ENCODE measurements at places on chromosomes 6 and 20.

- DNase-seq: no peak
These were observed 133.4 kb downstream of the LAMP5 start for GRCh38 chr20:9647741-9648140.

DNA sequence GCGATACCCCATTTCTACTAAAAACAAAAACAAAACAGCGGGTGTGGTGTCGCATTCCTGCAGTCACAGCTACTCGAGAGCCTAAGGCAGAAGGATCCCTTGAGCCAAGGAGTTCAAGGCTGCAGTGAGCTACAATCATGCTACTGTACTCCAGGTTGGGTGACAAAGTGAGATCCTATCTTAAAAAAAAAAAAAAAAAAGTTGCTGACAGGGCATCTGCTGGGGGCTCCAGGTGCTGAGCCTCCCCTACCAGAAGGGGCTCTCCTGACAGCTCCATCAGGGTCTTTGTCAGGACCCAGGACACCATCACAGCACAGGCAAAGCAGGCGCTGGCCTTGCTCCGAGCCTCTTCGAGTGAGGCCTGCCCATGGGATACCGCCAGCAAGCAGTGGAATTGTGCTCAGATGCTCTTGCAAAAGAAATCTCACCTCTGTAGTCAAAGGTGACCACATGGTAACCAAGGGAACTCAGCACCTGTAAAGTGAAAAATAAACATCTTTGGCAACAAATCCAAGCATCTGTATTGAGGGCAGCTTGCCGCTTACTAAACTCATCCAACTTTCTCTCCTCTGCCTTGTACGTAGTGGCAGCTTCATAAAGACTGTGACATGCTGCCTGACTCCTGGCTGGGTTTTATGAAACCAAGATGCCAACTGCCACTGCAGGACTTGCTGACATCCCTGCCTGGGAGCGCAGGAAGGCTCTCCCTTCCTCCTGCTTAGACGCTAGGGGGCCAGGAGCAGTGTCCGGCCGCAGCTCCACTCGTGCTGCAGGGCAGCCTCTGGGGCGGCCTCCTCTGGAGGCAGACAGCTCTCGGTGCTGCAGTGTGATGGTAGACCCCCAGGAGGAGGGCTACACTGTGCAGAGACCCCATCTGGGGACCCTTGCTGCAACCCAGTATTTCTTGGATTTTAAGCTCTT, 66.9 kb downstream of the PYGB start:
- no peak for DNase-seq

DNA sequence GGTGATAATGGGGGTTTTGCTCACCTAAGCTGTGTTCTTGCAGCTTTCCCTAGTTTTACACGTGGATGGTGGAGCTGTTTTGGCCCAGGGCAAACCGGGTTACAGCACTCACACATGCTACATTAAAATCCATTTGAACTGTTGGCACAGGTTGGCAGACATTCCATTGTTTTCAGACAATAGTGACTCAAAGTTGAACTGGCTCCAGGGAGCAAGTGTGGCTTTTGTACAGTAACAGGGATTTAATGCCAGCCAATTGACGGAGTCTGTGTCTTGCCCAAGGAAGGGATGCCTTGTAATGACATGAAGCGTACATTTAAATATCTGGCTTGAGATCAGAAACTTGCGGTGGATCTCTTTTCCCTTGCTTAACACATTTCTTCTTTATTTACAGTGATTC, 183.1 kb downstream of the DTNBP1 start:
- DNase-seq: no peak

- DNase-seq: peak; percentile 67
These were observed 919.0 kb downstream of the KIF16B start for GRCh38 chr20:15654208-15654649.

- no peak for DNase-seq
These were observed 321.8 kb downstream of the HACE1 start for GRCh38 chr6:104537872-104538271.

GRCh38 chr6:112235956-112236355, 18.4 kb downstream of the LAMA4 start:
- no peak for DNase-seq

GRCh38 chr6:166800137-166800536, 156.2 kb downstream of the RNASET2 start:
- DNase-seq: no peak

GRCh38 chr6:34585512-34586061, 29.5 kb upstream of the SPDEF start:
- DNase-seq: no peak

DNA sequence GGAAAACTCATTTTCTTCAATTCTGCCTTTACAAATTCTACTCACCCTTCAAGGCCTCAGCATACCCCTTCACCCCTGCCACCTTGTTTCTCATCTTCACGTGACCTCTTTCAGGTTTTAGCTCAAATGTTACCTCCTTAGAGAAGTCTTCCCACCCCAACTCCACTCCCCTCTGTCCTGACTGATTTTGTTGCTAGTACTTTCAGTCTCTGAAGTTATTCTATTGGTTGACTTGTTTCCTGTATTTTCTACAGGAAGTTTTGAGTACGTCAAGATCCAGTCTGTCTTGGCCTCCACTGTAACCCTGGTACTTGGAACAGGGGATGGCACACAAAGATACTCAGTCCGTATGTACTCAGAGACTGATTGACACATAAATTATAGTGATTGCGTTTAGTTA, 296.1 kb downstream of the DHX35 start:
- DNase-seq: no peak

DNA sequence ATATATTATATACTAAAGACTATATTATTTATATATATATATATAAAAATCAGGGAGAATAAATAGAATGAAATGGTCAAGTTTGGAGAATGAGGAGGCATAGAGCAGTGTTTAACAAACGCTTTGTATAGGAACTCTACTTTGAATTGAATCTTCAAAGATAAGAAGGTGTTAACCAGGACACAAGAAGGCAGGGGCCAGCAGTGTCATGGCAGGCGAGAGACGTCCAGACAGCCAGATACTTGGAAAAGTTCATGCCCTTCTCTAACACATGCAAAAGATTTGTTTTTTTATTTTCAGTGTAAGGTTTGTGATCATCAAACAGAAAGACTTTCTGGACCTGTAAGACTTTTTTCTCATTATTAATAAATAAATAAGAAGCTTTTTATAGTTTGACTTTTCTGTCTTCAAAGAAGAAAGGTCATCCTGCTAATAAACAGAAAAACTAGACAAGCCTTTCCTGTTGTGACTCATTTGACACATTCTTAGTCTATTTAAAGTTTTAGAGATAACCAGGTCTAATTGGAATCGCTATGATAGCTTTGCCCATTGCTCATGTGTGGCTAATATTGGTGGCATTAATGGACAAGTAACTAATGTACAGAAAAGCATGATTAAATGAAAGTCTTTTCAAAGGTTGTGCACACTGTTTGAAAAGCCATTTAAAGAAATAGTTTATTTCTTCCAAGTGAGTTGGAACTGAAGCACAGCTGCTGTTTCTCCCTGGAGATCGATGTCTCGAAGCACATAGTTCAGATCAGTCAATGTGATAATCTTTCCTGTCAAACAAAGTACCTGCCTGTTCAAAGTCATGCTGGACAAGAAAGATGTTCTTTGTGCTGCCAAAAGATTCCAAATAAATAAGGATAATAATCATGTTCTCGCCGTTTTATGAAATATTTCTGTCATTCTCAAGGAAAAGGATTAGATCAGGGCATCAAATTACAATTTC, 420.4 kb upstream of the OPRM1 start:
- DNase-seq: no peak

- DNase-seq: no peak
These were observed 71.1 kb downstream of the TASP1 start for GRCh38 chr20:13567663-13568062.

GRCh38 chr6:44667668-44668390, 280.3 kb downstream of the CDC5L start:
- no peak for DNase-seq
